ENCODE measurements at places on chromosomes 1 and 21. TPM values are rescaled to one million over a fixed set of nuclear protein-coding genes. Genes with fewer than 3 reads are reported as not detected.
A peak's percentile ranks its signal among the peaks of the same experiment; 100 is the strongest.

- DNase-seq: no peak
Observed at GRCh38 chr1:47569681-47570470, 132.0 kb downstream of the FOXD2 start.

GRCh38 chr1:110948038-110948810 is 15.5 kb downstream of the LRIF1 start:
- no peak for DNase-seq

DNA sequence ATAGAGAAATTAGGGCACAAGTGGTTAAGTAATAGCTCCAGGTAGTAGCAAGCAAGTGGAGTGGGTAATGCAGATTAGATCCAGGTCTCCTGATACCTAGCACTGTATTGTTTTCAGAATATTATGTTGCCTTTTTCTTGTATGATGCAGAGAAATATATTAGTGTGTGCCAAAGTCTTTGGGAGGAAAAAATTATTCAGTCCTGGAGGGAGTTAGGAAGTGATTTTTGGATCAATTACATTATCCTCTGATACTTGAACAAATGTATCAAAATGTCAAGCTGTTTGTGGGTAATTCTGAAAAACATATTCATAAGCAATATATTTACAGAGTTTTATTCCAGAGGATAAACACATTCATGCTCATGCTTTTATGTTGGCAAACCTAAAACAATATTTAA is 28.8 kb downstream of the TSEN15 start:
- DNase-seq: no peak

- no peak for DNase-seq
Observed at GRCh38 chr1:169570172-169570574, 16.1 kb downstream of the F5 start.

GRCh38 chr1:150259758-150260669 is 2.4 kb downstream of the CA14 start:
- peak; percentile 28 for DNase-seq

DNA sequence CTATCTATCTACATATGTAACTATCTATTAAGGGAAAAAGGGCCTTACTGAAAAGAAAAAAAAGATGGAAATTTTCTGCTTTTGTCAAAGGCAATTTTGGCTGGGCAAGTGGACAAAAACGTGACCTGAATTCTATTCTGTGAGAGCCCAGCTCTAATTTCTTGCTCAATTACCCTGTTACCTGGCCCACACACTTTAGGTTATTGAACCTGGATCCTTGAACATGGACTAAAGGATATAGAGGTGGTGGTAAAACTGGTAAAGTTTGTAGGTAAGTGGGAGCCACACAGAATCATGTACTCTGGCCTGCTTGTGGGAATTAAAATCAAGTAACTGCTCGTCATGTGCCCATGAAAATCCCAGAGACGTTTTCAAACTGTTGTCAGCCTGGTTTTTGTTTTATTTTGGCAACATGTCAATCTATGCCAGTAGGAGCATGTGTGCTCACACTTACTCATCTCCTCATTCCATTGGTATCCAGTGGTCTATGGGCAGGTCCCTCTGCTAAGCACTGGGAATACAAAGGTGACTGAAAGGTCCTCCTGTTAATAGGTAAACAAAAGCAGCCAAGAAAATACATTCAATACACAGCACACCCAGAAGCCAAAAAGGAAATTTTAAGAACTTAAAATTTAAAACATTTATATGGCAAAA is 113.7 kb upstream of the WARS2 start:
- no peak for DNase-seq

- no peak for DNase-seq
Observed at GRCh38 chr21:20023193-20023592, 975.0 kb upstream of the NCAM2 start.

GRCh38 chr1:4494558-4494957 is 159.9 kb upstream of the AJAP1 start:
- no peak for DNase-seq

- no peak for DNase-seq
Observed at GRCh38 chr1:113265196-113265595, 125.1 kb upstream of the MAGI3 start.

GRCh38 chr1:189350983-189351616 is 1126.6 kb downstream of the BRINP3 start:
- no peak for DNase-seq

- no peak for DNase-seq
Observed at GRCh38 chr1:61993331-61993961, 201.2 kb upstream of the L1TD1 start.

- no peak for DNase-seq
Observed at GRCh38 chr1:219712506-219712905, 99.6 kb upstream of the ZC3H11B start.

DNA sequence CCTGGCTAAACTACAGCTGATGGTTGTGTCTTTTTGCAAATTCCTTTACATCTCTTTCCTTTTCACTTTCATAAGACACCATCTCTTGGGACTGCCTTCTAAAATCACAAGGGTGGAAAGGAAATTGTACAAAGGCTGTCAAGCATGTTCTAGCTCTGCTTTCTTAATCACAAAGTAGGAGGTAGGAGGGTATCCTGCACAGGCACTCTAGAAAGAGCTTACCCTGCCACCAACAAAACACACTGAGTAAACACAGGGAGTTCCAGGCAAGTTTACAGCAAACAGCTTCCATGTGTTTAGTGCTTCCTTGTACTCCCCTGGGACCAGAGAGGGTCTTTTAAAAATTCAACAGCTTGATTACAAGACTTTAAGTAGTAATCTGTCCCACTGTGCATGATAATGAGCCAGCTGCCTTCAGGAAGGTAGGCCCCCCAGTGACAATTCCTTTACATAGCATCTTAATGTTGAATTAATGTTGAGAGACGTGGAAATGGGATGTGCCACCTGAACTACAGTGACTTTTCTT is 2.4 kb downstream of the PLPP3 start:
- DNase-seq: peak; percentile 56

DNA sequence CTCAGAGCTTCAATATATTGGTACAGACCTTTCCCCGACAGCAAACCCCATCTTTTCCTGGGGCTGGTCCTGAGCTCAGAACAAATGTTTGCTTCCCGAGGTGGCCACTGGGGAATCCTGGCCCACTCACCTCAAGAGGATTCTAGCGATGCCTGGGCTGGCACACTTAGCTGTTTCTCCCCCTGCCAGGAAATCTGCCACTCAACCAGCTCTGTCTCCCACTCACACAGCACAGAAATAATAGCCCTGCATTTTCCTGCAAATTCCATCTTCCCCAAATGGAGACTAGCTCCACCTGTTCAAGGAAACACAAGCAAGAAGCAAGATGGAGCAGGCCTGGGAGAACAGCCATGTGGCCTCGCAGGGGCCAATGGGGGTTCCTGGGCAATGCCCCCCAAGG is 21.1 kb downstream of the KCNN3 start:
- DNase-seq: no peak

The AADACL4 gene
- not detected for total RNA-seq

The DAB1 gene
- under 0.01 TPM for total RNA-seq

The DLGAP3 gene
- total RNA-seq: under 0.01 TPM

The MYBPHL gene
- total RNA-seq: not detected

The MPL gene
- total RNA-seq: 0.13 TPM

The UMODL1 gene
- total RNA-seq: not detected

All from dermis microvascular lymphatic vessel endothelial cell (primary cell).